ENCODE measurements at places on chromosomes 1 and 21.

DNA sequence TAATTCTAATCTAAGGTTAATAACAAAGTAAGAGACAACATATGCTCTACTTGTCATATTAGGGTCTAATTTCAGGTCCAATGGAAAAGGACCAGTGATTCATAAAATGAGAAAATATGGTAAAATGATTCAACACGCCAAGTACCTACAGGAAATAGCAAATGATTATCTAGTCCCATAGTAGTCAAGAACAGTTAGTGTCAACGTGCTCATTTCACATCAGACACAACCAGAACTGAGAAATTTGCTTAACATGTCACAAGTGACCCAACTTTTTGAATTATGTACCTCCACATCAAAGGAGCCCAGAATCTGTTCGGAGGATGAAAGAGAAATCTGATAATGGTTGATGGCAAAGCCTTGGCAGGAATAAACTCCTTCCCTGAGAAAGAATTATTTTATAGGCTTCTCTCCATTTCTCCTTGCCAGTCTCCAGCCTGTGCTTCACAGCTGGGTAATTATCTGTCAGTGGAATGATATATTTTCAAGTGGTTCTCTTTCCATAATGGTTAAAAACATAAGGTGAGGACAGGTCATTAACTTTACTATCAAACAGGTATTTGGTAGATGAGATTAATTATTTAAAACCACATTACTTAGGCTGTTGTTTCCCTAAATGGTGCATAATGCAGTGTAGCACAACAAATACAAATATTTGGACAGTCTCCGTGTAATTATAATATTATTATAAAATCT is 83.2 kb downstream of the APP start:
- DNase-seq = no peak

GRCh38 chr1:40311692-40312091 is 5.4 kb downstream of the COL9A2 start:
- DNase-seq = no peak

GRCh38 chr1:116532671-116533428 is 38.0 kb downstream of the CD58 start:
- no peak for DNase-seq

DNA sequence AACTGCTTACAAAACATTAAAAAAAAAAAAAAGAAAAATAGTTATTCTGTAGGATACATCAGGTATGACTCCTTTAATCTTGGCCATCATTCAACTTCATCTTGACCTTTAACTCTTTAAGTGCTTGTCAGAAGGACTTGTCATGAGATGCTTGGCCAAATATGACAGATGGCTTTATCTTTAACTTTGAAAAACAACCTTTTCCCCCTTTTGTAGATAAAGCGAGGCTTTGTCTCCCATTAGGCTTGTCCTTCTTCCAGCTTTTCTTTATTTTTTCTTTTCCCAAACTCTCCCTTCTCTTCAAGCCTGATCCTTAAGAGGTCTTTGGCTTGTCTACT is 2.3 kb downstream of the SRSF10 start:
- DNase-seq = no peak

DNA sequence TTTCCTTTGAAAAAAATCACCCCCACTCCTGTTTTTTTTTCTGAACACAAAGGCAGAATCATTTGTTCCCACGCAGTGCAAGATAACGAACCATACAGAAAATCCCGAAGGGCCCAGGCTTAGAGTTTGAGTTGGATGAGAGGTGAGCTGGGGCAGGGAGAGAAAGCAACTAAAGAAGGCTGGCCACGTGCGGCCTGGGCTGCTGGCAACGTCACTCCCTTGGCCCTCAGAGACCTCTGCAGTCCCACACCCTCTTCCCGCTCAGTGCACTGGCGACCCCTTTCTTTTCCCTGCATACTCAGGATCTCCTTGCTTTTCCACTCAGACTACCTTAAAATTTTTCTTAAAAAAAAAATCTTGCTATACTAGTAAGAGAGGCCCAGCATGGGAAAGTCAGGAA is 28.2 kb upstream of the CRNN start:
- DNase-seq = no peak

GRCh38 chr21:38499296-38499695 is 1.0 kb upstream of the ERG start:
- DNase-seq = no peak

- no peak for DNase-seq
These were observed 139.9 kb downstream of the DPYD start for GRCh38 chr1:97780884-97781283.
